ENCODE measurements at places on chromosomes 12 and 14.

- DNase-seq = no peak
Observed at GRCh38 chr12:52651726-52652261, at the start of gene KRT2. KRT2 (minus strand) TSS chr12:52652211; CDS start chr12:52652142, 69 bp downstream.

GRCh38 chr12:111638556-111638955 is 39.4 kb upstream of the ATXN2 start:
- DNase-seq = no peak

DNA sequence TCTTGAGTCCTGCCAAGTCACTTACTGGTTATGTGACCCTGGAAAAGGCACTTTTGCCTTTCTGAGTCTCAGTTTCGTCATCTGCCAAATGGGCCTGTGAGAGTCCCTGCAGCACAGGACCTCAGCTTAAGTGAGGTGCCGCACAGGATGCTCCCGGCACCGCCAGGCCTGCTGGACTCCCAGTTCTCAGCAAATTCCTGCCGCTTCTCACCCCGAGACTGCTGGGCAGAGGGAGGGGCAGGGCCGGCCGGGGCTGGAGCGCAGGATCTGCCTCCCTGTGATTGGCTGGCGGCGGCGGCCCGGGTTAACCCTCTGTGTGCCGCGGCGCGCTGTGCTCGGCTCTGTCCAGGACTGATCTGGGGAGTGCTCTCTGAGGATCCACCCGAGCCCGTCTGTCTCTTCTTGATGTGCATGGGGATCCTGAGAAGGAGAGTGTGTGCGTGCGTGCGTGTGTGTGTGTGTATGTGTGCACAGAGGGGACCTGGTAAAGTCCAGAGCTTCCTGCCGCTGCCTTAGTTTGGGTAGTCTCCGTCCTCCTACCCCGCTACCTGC is 8.6 kb downstream of the SETD1B start:
- peak; percentile 84 for DNase-seq

DNA sequence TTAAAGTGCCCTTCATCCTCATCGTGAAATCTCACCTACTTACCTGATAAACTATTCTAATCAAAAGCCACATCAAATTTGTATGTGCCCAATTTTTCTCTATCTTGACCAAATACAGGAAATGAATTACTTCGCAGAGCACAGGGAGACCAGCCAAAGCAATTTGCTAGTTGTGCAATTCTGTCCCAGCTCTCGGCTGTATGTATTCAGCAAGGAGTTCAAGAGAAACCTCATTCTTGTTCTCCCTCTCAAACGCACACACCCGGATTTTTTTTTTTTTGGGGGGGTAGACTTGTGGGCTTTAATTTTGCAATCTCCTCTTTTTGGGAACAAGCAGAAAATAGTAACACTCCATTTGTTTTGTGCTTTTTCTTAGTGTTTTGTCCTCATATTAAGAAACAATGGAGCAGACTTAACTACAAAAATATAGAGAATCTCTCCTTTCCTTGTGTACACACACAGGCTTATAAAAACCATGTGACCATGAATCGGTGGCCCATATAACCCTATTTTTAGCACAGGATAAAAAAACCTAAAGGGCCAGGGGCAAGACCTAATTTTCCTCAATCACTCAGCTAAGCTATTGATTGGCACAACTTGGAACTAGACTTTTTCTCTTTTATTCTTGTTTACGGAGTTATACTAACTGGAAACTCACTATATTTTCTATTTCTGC is 64.2 kb downstream of the MBIP start:
- no peak for DNase-seq

DNA sequence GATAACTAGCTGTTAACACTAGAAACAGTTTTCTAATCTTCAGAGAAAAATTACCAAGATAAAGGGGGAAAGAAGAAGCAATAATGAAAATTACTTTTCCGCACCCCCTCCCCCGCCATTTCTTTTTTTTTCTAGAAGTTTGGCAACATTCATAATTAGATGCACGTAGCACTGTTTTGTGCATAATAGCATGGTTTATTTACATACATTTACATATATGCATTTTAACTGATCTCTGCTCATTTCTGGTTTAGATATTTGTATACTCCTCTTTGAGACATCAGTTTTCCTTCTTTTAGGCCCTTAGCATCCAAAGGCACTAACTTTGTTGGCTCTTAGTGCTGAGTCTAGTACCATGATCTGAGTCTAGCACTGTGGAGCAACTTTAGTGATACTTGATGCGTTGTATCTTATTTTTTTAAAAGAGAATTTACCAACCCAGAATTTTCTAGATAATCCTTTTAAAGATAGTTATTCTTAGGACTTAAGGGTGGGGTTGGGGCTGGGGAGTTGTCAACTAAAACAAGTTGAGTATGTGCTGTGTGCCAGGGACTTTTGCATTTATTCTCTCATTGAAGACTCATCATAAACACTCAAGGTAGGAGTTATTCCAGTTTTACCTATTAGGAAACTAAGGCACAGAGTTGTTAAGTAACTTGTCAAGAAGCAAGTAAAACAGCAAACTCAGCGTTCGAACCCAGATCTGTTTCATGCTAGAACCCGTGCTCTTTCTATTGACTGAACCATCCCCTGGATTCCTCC is 110.5 kb downstream of the DIP2B start:
- DNase-seq = no peak

GRCh38 chr14:74249433-74250375 is 10.5 kb downstream of the VSX2 start:
- DNase-seq = no peak

DNA sequence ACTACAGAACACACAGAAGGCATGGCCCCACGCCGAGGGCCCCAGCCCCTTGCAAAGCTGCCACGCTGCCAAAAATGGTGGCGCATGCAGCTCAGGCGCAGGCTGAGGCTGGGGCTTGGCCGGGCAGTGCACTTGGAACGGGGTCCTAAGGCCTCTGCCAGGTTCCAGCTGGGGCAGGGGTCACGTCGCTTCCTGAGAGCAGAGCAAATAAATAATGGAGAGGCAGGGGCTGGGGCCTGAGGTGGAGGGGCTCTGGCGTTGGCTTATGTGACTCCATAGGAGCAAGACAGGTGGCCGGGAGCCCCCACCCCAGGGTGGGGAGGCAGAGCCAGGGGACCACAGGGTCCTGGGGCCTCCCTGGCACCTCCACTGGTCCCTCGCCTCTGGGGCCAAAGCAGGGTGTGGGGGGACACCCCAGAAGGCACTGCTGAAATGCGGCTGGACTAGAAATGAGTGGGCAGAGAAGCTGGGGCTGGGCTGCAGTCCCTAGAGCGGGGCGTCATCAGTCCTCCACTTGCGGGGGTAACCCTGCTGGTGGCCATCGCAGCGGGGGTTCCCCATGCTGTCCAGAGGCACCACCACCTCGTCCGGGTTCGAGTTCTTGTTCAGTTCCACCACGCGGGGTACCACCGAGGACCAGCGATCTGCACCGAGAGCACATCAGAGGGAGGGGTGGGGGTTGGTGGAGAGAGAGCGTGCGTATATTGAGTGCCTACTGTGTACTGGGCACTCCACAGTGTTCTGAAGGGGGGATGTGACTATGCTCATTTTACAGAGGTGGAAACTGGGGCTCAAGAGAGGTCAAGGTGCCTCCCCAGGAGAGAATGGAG is 49.8 kb downstream of the TRPV4 start:
- DNase-seq = no peak

- no peak for DNase-seq
Observed at GRCh38 chr12:94435511-94435927, 24.1 kb downstream of the CEP83 start.

DNA sequence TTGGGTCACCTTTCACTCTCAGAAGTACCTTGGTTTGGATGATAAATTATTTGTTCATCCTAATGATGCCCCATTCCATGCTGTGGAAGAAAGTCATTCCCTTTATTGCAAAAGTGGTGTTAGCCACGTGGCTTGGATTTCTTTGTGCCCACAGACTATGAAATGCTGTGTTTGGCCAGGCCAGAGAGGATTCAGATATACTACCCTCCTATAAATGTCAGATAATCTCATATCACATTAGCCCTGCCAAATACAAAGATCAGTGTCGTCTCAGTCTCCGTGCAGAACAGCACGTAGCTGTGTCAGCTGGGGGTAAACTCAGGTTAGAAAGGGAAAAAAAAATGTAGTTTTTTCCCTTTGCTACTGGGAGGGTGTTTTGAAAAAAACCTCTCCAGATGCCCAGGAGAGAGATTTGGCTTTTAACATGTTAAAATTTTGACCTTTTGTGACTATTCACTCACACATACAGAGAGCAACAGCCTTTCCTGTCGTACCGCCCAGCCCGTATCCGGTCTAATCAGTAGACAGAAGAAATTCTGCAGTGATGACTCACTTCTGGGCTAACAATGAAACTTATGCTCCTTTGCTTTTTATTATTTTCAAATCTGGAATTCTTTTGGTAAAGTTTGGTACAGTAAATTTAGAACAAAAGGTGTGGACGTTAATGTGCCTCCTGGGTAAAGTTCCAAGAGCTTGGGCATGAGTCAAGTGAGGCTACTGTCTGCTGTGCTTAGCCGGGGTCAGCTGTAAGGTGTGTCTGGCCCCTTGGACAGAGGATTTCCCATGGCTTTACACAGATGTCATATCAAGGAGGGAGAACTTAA is 8.5 kb upstream of the PTPRB start:
- DNase-seq = no peak

DNA sequence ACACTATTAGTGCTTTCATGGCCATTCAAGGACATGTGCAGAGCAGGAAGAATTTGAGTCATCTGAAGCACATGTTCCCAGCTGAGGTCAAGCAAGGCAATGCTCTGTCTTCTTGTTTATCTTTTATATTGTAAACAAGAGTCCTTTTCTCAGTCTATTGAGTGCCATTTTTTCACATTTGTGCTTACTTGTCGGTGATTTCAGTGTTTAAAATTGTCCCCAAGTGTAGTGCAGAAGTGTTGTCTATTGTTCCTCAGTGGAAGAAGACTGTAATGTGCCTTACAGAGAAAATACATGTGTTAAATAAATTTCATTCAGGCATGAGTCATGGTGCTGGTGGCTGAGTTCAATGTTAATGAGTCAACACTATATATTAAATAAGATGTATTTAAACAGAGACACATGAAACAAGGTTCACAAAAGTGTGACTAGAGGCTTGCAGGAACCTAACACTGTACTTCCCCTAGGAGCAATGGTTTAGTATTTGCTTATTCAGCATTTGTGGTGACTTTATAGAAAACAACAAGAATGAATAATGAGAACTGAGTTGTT is 391.1 kb downstream of the LRIG3 start:
- DNase-seq = no peak

DNA sequence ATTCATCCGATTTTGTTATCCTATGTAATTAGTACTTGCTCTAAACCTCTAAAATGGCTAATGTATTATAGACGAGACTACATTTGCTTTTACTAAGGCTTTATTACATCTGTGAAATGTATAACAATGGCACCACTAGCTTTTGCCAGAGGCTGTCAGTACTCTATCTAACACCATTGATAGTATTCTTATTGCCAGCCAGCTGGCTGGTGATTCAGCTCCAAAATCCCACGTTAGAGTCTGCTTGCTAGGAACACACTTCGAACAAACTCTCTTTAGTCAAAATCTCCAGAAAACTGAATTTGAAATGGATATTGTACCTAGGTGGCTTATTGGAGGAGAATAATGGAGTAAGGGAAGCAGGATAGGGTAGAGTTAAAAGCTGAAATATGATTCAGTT is 839.2 kb downstream of the SLC6A15 start:
- DNase-seq = no peak

DNA sequence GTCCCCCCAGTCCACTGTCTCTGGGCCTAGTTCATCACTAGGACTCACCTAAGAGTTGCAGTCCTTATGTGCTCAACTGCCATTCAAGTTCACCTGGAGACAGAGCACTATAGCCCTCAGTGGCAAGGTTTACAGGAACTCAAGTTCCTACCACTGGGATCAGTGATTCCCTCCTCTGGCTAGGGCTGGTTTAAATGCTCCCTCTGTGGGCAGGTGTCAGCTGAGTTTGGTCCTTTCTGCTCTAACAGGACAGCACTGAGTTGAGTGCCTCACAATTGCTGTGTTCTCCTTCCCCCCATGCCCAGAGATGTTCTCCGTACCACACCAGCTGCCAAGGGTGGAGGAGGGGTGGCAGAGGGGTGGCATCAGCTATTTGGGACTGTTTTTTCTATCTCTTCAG is 20.8 kb upstream of the SAV1 start:
- DNase-seq = no peak

DNA sequence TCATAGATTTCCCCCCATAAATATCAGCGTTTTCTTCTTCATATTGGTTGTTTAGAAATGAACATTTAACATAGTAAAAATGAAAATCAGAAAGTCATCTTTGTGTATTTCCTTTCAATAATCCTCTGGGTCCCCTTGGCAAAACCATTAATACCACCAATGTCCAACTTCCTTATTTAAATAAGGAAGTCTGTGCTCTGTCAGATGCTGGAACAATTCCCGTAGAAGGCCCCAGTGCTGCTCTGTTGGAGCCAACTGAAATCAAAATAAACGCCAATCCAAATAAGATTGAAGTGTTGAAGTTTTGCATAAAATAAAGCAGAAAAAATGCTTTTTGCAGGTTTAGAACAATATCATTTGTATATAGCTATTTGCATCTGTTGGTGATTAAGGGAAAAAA is 93.1 kb downstream of the PPM1H start:
- no peak for DNase-seq

GRCh38 chr14:33040372-33041140 is 101.9 kb downstream of the NPAS3 start:
- no peak for DNase-seq

DNA sequence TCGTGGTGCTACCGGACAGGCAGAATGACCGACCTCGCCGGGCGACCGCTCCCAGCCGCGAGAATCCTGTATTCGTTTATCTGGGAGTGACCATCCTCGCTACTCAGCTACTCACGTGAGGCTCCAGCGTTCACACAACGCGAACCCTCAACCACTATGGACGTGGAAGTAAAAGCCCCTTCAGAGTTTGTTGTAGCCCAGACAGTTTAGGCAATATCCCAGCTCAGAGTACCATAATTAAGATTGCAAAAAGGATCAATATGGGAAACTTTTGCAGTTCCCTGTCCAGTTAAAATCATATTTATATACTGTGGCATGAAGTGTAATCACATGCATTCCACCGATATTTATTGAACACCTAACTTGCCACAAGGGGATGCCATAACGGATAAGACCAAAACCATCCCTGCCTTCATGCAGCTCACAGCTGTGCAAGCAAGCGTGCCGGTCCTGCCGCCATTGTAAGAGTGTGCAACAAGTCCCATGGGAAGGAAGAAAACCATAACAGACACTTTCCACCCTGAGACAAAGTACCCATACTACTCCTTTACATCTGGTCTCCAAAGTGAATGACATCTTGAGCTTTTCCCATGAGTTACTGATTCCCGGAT is 938 bp upstream of the MAX start:
- DNase-seq = no peak

GRCh38 chr12:112419297-112420133 is 768 bp downstream of the PTPN11 start:
- DNase-seq = peak; percentile 72

DNA sequence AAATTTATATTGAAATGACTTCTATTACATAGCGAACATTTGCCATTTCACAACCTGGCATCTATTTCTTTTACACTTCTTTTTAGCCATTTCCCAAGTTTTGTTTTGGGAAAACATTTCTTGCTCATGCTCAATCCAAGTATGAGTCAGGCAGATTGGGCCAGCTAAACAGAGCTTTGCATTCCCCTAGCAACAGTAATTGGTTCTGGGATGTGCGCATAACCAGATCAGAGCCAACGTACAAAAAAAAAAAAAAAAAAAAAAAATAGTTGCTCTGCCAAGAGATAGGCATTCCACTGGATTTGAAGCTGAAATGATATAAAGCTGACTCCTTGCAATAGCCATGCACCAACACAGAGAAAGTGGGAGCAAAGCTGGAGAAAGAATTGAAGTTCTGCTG is 37.5 kb downstream of the PLCZ1 start:
- DNase-seq = no peak

- no peak for DNase-seq
Observed at GRCh38 chr14:93643127-93643526, 145.2 kb downstream of the PRIMA1 start.

Data from sciatic nerve (tissue), 2 donors.